ELR (cell line): ENCODE measurements at places on chromosomes 7 and 10.

DNA sequence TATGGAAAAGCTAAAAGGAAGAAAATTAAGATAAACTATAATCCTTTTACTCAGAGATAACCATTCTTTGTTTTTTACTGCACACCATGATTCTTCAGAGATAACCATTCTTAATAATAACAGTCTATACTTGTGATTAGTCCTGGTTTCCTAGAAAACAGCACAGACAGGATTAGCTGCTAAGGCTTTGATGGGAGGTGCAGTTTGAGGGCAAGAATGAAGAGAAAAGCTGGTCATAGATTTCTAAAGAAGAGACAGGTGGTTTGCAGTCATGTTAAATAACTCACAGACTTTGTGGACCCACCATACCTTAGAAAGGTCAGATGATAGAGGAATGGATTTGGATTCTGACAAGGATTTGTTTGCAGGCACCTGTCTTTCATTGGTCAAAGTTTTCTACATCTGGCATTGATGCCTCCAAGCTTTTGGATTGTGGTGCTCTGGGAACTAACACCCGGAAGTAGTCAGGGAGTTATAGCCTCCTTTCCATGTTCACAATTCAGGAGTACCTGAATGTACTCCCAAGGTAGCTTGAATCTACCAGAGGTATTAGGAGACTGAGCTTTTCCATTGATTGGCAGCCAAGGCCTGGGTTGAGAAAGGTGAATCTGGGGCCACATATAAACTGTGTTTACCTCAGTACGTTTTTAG, 3.7 kb downstream of the SMC3 start:
- no peak for DNase-seq

- DNase-seq, result peak; percentile 16
These were observed 100.2 kb downstream of the ACTR3B start for GRCh38 chr7:152859781-152860191.

DNA sequence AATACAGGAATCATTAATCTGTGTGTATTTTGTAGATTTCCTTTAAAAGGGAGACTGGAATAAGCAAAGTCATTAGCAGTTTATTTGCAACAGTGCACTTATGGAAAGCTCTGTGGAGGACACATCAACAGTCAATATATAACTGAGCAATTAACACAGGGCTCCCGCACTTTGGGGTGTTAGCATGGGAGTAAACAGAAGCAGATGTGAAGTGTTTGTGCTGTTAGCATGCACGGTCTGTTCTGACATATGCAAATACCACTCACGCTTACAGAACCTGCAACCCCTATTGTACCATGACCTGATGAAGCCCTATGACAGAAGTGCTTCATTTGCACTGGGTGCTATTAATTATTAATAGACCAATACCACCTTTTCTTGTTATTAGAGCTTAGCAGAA, 118.9 kb downstream of the PPP1R3A start:
- no peak for DNase-seq

DNA sequence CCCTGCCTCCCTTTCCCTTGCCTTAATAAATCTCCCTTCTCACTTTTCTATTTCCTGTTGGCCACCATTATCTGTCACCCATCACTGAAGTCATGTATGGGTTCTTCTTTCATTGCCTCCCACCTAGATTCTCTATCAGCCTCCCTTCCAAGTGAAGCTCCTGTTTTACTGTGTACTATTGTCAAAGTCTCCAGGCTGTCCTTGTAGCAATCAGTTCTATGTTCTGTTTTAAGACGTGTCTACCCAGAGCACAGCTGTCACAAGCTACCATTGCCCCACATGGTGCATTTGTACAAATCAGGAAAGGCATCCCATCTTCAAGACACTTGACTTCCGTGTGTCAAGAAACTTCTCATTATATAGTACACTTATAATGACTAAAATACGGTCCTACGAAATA, 39.7 kb upstream of the ABCB5 start:
- no peak for DNase-seq

DNA sequence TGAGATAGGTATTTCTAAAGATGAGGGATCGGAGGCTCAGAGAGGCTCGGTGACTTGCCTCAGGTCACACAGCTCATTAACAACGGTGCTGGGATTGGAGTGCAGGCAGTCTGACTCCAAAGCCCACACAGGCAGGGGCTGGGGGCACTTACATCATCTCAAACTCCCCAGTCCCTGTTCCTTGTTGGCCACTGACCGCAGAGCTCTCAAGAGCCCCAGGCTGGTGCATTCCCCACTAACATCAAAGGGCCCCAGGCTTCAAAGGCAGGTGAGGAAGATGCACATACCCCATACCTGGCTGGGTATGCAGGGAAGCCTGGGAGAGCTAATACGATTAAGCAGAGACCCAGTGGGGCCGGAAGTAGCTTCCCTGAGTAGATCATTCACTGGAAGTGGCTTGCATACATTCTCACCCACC, 13.7 kb upstream of the NODAL start:
- no peak for DNase-seq

GRCh38 chr7:11648101-11648500, 183.9 kb downstream of the THSD7A start:
- no peak for DNase-seq

- DNase-seq, result peak; percentile 72
These were observed 90.6 kb upstream of the OIT3 start for GRCh38 chr10:72802763-72803505.

DNA sequence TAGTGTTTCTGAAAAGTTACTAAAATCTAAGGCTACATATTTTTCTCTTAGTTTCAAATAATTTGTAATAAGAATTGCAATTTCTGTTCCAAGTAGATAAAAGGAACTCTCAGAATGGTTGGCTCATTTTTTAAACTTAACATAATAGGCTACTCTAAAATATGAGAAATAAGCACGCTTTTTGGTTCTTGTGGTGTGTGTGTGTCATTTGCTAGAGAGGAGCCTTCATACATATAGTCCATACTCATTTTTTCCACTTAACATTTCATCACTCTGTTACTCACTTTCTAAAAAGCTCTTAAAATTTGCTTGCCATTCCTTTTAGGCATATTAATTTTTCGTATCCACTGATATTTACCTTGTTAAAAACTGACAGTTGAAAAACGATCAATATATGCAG, 74.0 kb upstream of the VWDE start:
- no peak for DNase-seq

DNA sequence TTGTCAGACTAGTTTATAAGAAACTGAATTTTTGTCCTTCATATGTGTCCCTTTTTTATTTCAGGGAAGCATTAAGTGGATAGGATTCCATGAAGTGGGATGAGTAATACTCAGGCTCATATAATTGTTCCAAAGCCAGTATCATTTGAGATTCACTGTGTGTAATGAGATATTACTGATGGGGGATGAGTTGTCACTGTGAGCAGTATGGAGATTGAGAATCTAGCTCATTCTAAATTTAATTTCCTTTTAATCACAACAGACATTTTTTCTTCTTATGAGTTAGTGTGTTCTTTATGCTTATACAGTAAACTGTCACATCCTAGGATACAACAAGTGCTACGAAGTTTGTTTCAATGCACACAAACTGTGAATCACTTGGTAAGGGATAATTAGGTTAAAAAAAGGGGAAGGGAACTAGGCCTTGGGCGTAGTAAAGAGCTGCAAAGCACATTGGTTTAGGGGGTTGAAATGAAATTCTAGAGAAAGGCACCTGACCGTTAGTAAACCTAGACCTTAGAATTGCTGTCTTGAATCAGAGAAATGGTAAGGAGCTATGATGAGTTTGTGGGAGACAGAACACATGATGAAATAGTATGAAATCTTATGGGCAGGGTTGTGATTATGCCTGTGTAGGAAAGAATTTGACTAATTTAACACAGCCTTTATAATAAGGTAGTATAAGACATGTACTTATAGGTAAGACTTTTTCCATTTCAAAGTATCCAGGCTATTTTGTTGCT, 153.4 kb downstream of the MLLT10 start:
- DNase-seq, result peak; percentile 4

DNA sequence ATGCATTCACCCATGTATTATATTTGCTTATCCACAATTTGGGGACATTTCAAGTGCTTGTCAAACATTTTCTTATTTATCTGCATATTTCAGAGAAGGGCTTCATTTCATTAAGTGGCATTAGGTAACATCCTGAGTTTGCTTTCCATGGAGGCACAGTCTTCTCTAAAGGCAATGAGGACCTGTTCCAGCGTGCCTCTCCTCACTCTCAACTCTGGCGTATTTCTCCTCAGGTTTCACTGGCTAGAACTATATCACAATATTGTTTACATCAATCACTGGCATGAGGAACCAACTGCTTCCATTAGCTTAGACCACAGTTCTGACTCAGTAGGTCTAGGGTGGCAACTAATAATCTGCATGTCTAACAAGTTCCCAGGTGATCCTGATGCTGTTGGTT, 177.2 kb downstream of the TAX1BP1 start:
- no peak for DNase-seq

- no peak for DNase-seq
These were observed 10.2 kb upstream of the SDHAF3 start for GRCh38 chr7:97107192-97107800.

DNA sequence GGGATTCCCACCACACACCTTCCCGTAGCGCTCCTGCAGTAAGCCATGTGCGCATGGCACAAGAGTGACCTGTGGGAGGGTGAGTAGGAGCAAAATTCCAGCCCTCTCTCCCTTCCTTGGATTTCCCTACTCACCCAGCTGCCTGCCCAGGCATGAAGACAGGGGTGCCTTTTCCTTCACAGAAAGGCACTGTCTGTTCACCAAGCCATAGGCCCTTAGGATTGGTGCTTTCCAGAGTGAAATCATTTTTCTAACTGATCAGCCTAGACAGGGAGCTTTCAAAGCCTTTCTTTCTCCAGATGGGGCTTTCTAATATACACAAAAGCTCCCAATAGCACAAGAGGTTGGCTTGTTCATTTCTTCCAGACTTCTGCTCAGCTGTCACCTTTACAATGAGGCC, 79.7 kb downstream of the CTTNBP2 start:
- no peak for DNase-seq

GRCh38 chr10:124842721-124843120, 41.1 kb downstream of the ABRAXAS2 start:
- no peak for DNase-seq

GRCh38 chr7:117962366-117962994, 89.2 kb upstream of the CTTNBP2 start:
- no peak for DNase-seq

DNA sequence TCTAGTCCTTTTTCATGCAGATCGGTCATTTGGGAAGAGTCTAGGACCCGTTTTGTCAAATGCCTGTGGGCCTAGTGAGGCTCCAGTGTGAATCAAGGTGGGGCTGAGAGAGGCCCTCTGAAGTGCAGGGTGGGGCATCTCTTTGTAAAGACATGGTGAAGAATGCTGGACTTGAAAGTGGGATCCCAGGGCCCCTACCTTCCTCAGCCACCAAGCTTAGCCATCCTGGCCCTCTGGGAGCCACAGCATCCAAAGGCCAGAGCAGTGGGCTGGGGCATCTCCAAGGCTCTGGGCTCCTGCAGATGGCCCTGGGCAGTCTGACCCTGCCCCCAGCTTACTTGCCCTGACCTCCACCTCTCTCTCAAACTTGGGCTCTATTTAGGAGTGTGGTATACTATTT, 78.5 kb downstream of the ADCY1 start:
- DNase-seq, result no peak

GRCh38 chr10:108362296-108362695, 1197.8 kb upstream of the SORCS1 start:
- DNase-seq, result no peak

DNA sequence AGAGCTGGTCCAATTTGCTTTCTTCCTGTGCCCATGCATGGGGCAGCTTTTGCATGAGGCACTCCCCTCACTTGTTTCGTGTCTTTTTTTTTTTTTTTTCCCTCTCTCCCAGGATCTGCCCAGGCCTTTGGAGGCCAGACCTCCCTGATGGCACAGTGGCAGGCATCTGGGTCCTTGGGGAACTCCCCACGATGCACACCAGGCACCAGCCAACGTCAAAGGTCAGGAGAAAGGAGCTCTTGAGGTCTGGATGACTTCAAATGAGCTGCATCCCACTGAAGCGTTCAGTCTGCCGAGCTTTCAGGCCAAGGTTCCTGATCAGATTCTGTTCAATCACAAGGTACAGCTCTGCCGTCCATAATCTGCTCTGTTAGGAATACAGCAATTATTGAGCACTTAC, 97.2 kb upstream of the CARD11 start:
- DNase-seq, result no peak

- no peak for DNase-seq
These were observed 132.9 kb upstream of the FAM3C start for GRCh38 chr7:121529003-121529402.

DNA sequence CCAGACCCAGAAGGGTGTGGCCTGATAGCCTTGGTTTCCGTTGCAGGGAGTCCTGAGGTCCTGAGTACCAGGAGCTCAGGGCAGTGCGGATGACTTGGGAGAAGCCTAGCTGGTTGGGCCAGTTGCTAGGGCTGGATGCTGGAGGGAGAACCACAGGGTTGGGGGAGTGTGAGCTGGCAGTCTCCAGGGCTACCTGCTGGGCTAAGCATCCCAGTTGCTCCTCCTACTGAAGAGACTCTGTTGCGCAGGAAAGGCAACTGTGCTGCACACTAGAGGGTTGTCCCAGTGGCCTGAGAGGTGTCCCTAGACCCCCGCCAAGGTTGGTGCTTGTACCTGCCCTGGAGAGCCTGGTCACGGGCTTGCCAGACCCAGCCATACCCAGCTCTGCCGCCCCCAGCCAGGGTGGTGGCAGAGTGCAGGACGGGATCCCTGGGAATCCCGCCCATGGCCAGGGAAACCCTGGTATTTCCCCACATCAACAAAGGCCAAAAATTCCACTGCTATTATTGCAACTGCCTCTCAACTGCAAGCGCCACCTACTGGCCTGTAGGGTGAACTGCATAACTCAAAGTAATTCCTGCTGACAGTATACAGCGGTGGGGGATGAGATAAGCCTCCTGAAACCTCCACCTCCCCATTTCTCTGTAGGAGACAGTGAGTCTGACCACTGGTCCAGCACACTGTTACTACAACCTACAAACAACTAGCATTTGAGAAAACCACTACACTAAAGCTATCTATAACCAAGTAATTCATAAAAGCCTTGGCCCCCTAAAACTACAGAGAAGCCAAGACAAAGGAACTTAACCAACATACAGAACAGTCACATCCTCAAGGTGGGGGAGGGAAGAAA, 67.6 kb upstream of the DDC start:
- peak; percentile 62 for DNase-seq

DNA sequence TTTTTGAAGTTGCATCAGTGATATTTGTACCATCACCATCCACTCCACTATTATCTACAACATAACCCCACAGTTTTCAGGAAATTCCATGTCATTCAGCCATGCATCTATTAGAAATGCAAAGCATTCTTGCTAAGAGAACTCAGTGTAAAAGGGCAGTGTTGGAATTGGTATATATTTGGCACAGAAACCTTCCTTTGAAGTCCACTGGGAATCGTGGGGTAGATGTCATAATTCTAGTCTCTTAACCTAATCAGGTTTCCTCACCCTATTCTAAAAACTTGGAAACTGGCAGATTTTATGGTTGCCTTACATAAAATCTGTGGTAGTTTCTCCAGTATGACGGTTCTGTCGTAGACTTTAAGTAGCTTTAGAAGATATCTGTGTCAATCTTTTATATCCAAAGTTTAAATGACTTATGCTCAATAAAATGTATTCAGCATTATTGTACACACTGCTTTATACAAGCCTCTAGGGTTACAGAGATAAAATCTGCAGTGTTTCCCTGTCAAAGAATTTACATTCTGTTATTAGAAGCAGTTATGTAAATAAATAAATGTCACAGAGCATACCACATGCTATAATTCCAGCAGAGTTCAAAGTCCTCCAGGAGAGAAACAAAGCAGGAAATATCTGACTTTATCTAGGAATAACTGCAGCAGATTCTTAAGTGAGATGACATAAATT, 704.4 kb upstream of the CELF2 start:
- no peak for DNase-seq

GRCh38 chr10:68816796-68817412, 10.4 kb upstream of the STOX1 start:
- DNase-seq, result no peak

- DNase-seq, result no peak
These were observed 9.9 kb downstream of the POR start for GRCh38 chr7:75924889-75925288.
